ENCODE measurements at places on chromosomes 6 and 20.
A peak's percentile ranks its signal among the peaks of the same experiment; 100 is the strongest.

DNA sequence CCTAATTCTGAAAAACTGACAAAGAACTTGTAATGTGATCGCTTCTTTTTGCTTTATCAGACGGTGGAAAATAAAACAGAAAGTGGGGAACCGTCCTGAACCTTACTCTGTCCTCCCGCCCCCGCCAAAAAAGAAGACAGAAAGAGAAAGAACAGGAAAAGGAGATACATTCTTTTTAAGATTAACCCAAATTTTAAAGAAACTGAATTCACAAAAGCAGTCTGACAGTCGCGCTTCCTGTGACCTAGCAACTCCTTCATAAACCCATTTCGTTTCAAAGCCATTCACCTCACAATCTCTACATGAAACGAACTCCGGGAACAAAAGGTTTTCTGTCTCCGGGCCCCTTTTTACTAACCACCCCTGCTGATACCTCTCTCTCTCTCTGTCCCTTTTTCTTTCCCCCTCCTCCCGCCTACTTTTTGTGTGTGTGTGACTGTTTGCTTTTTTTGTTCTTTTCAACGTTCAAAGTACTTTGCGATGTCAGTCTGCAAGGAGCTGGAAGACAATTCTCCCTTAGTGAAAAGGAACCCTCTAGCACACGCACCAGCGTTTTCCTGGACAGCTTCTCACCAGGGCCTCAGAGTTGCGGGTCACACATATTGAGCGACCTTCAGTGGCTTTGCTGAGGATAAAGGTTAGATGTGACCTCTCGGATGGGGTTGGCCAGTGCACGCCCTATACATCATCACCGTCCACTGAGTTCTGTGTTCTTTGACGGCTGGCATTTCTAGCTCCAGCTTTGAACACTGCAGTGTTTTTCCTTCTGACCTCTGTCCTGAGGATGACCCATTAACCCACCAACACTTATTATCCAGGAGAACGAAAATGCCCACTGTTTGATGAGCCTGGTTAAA is 530 bp upstream of the NEDD9 start:
- DNase-seq, result no peak

- no peak for DNase-seq
Observed at GRCh38 chr6:157962601-157963302, 18.9 kb upstream of the SYNJ2 start.

- no peak for DNase-seq
Observed at GRCh38 chr6:117607511-117607910, 5.2 kb upstream of the GOPC start.

DNA sequence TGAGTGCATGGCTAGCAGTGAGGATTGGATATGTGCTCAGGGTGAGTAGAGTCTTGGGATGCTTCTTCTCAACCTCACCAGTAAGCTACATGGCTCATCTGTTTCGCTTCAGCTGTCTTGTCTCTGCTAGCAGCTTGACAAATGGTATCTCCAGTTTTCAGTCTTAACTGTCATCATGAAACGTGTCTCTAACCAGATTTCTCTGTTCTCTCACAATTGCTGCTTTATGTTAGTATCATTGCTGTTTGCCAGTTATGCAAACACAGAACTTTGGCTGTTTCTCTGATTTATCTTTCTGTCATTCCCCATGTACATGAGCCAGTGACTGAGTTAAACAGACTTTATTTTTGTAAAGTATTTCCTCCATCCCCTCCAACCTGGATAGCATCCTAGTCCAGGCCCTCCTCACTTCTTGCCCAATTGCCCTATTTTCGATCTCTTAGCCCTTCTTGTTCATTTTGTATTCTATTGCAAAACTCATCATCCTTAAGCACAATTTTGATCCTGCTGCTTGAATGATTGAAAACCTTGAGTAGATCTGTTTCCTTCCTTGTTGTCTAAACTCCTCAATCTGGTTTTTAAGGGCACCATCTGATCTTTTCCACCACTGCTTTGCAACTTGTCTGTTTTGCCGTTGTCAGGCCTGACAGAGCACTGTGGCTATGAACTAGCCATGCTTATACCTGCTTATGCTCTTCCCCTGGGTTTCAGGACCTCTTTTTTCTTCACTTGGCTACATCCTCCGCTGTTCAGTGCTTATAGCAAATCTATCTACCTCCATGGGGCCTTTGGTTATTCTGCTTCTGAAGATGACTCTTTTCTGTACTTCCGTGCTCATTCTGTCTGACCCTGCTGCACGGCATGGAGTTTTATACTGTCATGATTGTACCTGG is 37.7 kb upstream of the ADIG start:
- DNase-seq, result no peak

- DNase-seq, result no peak
Observed at GRCh38 chr6:25606151-25606550, 45.9 kb upstream of the SCGN start.

- no peak for DNase-seq
Observed at GRCh38 chr6:31640612-31641011, 11.8 kb downstream of the BAG6 start.

- DNase-seq, result no peak
Observed at GRCh38 chr6:10266061-10266460, 148.8 kb downstream of the TFAP2A start.

DNA sequence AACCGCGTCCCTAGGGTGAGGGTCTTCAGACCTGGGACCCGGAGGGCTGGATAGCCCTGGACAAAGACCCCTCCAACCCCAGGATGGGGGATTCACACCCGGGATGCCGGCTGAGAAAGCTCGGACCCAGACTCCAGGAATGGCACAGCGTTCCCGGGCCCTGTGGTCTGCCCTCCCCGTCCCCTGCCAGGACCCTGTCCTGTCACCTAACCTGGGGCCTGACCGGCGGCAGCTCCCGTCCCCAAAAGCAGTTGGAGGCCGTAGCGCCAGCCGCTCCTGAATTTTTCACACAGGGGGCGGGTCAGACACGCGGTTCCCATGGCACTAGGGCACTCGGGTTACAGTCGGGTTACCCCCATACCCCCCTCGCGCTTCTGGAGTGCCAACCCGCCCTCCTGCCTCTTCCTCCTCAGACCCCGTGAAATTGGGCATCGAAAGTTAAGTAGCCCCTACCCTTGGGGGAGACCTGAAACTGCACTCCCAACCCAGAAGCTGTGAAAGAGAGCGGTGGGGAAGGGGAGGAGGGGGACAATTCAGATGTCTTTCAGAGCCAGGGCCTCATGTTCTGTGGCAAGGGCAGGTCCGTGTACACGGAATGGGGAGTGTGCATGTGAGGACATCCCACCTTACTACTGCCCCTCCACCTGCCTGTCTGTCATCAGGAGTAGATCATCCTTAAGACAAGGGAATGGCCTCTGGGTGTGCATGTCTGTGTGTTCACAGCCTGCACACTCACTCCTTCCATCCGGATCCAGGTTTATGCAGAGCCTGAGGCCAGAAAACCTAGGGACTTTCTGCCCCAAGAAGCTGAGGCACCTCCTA is 595 bp downstream of the REM1 start:
- DNase-seq, result peak; percentile 61

GRCh38 chr20:36642136-36642535 is 3.9 kb downstream of the SLA2 start:
- no peak for DNase-seq

DNA sequence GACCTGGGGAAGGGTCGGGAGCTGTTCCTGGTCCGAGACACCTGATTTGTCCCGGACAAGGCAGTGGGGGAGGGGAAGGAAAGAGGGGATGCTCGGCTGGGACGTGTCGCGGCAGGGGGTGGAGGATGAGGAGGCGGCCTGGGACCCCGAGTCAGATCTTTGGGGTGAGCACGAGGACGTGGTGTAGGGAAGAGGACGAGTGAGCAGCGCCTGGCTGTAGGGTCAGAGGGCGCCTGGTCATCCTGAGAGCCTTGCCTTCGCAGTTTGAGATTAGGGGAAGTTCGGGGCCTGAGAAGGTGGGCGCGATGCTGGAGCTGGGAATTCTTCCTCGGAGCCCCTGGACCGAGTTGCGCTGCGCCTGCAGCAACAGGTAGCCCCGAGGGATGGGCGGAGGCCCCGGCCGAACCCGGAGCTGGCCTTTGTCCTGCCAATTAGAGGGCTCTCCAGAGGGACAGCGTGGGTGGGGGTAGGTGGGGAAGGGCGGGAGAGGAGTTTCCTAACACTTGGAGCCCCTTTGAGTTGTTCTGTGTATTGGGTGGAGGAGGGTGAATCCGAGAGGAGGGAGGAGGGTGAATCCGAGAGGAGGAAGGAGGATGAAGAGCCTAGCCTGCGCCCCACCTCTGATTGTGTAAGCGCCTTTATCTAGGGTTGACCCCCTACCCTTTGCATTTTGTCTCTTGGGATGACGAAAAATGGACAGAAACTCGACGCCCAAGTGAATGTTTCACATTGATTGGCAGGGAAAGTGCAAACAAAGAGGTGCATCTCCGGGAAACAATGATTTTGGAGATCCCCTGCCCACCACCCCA is 72.0 kb downstream of the SOX4 start:
- no peak for DNase-seq

DNA sequence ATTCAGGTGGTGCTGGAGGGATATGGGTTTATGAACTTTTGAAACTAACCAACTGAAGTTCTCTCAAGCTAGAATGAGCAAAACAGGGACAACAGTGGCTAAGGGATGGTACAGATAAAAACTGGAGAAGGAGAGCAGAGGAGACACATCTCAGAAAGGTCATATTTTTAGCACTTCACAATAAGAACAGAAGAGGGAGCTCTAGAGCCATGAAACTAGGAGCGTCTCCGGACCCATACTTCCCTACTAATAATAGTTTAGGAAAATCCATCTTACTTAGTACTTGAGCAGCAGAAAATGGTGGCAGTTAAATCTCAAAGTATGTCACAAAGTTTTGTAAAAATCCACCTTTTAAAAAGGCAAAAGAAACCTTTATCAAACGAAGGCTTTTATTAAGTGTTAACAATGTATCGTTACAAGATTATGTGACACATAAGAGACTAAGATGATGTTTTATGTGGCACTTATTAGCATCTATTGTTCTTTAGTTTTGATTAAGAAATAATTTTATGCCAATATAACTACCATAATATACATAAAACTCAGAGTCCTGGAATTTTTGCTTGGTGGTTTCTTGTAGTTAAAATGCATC is 278.6 kb downstream of the TBC1D32 start:
- DNase-seq, result no peak

- DNase-seq, result no peak
Observed at GRCh38 chr6:69162811-69163210, 527.7 kb downstream of the ADGRB3 start.

DNA sequence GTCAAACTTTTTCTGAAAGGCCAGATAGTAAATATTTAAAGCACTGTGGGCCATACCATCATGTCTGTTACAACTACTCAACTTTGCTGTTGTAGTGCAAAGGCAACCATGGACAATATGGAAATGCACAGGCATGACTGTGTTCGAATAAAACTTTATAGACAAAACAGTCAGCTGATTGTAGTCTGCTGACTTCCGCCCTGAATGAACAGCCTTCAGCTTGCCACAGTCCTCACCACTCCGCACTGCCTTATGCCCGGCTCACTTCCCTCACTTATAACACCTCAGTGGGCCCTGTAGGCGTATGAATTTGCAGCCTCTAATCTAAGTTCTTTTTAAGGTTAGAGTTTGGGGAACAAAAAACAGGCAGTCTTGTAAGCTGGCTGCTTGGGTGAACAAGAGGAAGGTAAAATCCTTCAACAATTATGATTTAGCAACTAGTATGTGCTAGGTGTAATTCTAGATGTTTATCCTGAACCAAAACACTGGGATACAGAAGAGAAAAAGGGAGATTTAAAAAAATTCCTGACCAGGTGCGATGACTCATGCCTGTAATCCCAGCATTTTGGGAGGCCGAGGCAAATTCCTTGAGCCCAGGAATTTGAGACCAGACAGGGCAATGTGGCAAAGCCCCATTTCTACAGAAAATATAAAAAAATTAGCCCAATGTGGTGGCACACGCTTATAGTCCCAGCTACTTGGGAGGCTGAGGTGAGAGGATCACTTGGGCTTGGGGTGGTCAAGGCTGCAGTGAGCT is 6.8 kb upstream of the SLC2A10 start:
- DNase-seq, result no peak

DNA sequence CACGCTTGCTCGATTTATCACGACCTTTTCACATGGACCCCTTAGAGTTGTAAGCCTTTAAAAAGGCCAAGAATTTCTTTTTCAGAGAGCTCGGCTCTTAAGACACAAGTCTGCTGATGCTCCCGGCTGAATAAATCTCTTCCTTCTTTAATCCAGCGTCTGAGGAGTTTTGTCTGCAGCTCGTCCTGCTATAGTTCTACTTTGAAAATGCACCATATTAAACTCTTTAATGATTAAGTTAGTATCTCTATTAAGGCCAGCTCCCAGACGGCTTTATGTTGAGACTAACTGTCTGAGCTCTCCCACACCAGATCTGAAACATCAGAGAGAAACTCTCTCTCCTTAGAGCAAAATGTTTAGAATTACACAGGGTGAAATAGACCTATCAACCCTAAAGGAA is 18.0 kb upstream of the GSTA3 start:
- DNase-seq, result no peak

DNA sequence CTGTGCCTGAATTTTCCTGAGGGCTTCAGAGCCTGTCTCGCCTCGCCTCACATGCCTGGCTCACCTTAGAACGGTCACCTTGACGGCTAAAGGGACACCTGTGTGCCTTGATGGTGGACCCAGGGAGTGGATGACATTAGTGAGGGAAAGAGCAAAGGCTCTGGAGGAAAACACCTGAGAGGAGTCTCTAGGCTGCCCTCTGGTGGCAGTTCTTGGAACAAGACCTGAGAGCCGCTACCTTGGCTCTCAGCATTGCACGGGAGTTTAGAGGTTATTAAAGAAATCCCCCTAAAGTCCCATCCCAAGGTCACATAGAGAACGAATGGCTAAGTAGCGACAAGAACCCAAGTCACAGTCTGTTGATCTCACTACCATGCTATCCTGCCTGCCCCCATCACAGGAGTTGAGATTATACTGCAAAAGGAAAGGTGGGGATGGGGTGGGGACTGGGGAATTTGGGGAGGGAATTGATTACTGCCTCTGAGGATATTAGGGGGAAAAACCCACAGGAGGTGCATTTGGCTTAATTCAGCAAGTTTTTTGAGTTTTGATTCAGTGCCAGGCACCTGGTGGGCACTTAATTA is 7.9 kb upstream of the CDSN start:
- peak; percentile 77 for DNase-seq

DNA sequence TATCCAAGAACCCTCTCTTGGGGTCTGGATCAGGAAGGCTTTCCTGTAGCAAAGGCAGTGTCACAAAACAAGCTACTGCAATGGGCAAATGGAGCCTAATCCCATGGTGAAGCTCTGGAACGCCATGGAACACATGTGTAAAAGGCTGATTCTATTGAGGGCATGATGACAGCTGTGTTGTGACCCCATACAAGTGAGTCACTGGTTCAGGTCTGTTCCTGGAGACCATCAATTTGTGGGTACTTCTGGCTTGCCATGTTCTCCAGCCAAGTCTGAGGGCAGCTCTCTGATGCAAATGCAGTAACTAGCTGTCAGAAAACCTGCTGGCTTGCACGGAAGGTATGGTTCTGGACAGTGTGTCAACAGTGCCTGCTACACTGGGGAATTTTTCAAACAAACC is 33.3 kb upstream of the ECHDC1 start:
- DNase-seq, result no peak

- DNase-seq, result no peak
Observed at GRCh38 chr6:6728169-6728941, 139.8 kb downstream of the LY86 start.

- DNase-seq, result no peak
Observed at GRCh38 chr6:22444330-22444729, 125.0 kb upstream of the HDGFL1 start.

- no peak for DNase-seq
Observed at GRCh38 chr6:117396228-117396627, 29.5 kb downstream of the ROS1 start.

All from sciatic nerve (tissue), 2 donors.